ENCODE measurements at places on chromosomes 2 and 18.
A peak's percentile ranks its signal among the peaks of the same experiment; 100 is the strongest.

GRCh38 chr2:26274058-26274613, 29.4 kb downstream of the HADHB start:
- peak; percentile 94 for DNase-seq

DNA sequence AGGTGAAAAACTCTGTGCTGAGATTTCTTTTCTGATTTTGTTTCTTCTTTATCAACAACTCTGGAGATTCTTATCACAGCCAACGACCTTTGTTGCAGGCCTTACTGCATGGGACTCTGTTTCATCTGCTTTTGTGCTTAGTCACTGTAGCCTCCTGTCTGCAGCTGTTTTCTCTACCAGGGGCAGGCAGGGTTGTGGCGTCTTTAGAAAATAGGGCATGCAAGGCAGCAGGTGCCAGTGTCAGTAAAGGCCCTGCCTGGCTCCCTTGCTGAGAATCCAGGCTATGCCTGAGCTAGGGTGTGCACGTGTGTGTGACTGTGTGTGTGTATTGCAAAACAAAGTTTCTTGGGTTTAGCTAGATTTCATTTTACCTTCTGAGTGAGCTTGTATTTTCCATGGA, 14.6 kb upstream of the SLC9A2 start:
- peak; percentile 89 for DNase-seq

- DNase-seq: no peak
These were observed 9.4 kb upstream of the GREB1 start for GRCh38 chr2:11524470-11524869.

GRCh38 chr2:205650450-205650849, 31.9 kb upstream of the NRP2 start:
- DNase-seq: no peak

DNA sequence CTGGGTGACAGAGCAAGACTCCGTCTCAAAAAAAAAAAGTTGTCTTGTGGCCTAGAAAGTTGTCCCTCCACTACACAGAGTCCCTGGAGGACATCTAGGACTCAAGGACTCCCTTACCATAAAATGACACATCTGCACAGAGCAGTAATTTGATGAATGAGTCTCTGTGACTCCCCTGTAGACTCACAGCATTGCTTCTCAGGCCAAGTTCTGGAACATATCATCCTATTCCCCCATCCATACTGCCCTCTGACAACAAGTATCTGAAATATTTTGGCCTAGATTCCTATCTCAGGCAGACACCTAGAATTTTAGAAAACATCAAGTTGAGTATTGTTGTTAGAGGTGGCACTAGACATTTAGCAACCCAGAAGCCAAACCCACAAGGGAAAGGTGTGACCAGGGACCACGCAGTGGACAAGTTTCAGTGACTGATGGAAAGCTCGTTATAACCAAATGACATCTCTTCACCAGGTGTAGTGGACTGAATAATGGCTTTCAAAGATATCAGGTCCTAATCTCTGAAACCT, 97.9 kb upstream of the ATP8B1 start:
- peak; percentile 28 for DNase-seq

DNA sequence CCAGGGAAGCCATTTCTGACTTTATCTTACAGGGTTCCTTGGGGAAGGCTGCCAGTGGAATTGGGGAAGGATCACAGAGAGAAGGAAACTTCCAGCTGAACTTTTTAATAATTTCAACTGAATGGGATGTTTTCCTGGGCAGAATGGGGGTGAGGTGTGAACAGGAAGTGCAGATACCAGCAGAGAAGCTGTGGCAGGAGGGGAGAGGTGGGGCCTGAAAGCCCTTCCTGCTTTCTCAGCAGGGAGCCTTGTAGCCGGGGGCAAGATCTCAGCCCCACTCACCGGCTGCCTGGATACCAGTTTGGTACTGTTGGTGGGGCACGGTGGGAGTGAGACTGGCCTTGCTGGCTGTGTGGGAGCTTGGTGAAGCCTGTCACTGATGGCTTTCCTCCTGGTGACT, 170.5 kb downstream of the ZBTB7C start:
- DNase-seq: no peak

DNA sequence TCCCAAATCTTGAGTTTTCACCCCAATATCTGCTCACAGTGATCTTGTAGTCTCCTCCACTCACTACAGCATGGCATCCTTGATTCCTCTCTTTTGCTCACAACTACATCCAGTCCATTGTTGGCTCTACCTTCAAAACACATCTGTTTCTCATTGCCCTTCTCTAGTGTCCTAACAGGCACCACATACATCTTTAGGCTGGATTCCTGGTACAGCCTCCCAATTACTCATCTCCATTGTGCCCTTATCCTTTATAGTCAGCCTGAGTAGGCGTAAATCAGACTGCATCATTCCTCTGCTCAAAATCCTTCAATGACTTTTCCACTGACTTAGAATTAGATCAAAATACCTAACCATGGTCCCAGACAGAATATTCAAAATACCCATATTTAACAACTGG, 10.7 kb upstream of the TAF1B start:
- DNase-seq: peak; percentile 19

DNA sequence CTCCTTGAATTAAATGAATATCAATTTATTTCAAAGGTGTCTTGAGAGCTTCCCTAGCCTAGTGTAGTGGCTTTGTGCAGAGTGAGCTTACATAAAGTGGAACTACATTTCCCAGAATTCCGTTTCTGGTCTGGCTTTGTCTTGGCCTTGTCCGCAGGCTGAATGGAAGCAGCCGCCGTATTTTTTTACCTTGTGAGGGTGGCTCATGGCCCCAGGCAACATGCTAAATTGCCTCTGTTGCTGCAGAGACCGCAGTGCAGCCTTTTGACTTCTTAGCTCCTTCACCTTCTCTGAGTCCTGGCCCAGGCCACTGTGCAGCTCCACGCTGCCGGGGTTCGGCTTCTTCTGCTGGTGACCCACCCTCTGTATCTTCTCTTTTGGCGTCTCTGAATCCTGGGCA, 114.8 kb upstream of the SLC38A11 start:
- DNase-seq: no peak

GRCh38 chr2:215579809-215580208, 143.9 kb upstream of the FN1 start:
- peak; percentile 96 for DNase-seq

DNA sequence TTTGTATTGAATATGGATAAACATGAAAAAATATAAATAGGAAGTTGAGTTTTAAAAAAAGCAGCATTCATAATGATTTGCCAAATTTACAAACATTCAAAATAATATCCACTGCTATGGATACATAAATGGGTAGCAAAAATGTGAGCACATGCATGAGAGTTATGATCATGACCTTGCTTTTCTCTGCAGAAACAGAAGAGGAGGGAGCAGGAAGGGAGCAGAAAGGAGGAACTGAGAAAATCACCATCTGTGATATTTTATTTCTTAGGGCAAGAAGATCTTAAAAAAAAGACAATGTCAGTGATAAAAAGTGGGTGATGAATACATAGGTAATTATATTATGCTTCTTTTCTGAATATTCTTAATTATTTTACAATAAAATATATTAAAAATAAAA, 17.7 kb upstream of the CCDC93 start:
- DNase-seq: no peak

- peak; percentile 52 for DNase-seq
These were observed 165.8 kb upstream of the TCF4 start for GRCh38 chr18:55753643-55754263.

DNA sequence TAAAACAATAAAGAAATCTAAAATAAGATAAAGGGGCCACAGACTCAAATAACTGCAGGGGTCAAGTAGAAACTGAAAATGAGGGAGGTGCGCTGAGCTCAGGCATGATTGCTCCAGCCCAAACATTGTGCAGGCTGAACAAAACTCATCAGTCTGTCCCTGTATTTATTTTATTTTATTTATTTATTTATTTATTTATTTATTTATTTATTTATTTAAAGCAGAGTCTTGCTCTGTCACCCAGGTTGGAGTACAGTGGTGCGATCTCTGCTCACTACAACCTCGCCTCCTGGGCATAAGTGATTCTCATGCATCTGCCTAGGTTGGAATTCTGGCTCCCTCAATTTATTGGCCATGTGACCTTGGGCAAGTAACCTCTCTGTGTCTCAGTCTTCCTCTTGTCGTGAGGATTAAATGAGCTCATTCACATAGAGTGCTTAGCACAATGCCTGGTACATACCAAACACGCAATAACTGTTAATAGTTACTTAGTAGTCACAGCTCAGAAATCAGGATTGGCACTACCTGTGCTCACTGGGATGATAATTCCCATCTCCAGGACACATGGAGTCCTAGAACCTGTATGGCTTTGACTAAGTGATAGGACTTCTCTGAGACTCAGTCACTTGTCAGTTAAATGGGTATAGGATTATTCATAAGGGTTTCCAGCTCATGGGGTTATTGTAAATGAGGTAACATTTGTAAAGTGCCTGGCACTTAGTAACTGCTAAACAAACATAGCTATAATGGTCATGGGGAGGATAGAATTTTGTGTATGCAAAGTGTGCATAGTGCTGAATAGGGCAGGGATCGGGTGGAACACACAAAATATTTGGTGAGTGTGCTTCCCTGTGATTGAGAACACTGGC, 6.0 kb downstream of the SPEG start:
- no peak for DNase-seq

DNA sequence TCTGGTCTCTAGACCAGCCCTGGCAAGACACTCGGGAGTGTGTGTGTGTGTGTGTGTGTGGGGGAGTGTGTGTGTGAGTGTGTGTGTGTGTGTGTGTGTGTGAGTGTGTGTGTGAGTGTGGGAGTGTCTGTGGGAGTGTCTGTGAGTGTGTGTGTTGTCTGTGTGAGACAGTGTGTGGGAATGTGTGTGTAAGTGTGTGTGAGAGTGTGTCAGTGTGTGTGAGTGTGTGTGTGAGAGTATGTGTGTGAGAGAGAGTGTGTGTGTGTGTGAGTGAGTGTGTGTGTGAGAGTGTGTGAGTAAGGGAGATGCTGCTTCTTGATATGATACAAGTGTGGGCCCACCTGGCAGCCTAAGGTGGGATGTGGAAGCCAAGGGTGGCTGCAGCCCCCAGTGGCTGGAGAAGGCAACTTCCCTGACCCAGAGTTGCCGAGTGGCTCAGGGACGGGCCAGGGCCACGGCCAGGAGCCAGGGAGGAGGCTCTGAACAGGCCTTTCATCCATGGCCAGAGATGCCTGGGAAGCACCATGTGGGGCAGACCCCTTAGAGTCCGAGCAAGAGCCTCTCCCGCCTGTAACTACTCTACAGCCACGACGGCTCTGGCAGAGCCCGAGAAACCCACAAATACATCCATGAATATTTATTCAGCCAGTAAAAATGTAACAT, 159.3 kb upstream of the MYCN start:
- no peak for DNase-seq

- DNase-seq: peak; percentile 54
These were observed 171.8 kb upstream of the KLF7 start for GRCh38 chr2:207337234-207338219.

- no peak for DNase-seq
These were observed 96.0 kb downstream of the TNS1 start for GRCh38 chr2:217906798-217907197.

- no peak for DNase-seq
These were observed 12.2 kb downstream of the SCN1A start for GRCh38 chr2:166115589-166115988.

DNA sequence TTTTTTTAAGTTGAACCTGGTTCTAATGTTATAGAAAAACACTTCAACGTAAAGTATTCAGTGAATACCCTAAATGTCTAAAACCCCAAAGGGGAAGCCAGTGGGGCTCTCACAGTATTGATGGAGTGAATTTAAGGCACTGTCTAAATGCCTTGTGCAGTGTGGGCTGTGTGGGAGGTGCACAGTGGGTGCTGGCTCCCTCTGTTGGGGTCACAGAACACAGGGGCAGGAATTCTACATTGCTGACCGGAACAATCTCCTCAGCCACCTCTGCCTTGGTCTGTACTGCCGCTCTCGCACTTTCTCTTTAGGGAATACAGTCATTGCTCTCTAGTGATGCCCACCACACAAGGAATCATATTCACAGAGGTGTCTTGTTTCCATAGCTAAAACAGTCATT, 45.4 kb downstream of the SPRED2 start:
- no peak for DNase-seq

DNA sequence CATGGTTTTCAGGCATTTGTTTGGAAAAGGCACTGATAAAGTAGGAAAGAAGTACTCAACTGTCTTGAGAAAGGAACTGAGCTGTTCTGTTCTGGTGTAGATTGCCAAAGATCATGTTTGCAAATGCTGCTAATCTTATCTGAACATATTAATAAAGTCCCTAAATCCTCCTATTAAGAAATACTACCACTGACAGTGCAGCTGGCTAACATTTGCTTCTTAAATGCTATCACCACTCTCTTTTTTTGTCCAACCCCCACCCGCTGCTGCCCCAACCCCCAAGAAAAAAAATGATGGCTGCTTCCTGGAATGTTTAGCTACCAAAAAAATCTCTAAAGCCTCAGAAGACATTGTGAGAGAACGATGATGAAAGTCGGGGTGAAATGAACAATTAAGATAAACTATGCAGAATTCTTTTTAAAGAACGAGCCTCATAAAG, 130.7 kb downstream of the CCBE1 start:
- peak; percentile 31 for DNase-seq

DNA sequence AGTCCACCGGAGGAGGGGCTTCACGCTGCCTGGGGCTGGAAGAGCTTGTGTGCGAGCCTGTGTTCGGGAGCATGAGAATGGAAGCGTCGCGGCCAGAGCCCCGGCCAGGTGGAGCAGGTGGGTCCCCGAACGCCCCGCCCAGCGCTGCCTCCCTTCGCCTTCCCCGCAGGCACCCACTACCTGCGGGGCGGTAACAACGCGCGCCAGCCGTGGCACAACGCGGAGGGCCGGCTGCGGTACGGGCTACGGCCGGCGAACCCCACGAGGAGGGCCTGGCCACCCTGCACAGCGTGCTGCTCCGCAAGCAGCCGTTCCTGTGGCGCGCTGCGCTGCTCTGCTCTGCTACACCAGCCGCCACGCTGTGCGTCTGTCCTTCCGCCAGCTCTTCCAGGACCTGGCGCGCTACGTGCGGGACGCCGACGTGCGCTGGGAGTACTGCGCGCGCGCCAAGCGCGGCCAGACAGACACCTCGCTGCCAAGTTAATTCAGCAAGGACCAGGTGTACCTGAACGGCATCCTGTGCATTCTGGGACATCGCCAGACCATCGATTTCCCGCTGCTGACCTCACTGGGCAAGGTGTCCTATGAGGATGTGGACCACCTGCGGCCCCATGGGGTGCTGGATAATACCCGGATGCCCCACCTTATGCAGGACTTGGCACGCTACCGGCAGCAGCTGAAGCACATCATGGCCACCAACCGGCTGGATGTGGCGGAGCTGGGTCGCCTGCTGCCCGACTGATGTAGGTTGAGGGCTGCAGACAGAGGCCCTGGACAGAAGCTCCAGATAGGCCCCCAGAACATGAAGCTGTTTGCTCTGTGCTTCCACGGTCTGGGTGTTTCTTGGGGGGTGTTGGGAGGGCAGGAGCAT, 200.6 kb downstream of the NAPG start:
- DNase-seq: no peak

GRCh38 chr2:73063472-73063871, 8.0 kb downstream of the SFXN5 start:
- DNase-seq: no peak

DNA sequence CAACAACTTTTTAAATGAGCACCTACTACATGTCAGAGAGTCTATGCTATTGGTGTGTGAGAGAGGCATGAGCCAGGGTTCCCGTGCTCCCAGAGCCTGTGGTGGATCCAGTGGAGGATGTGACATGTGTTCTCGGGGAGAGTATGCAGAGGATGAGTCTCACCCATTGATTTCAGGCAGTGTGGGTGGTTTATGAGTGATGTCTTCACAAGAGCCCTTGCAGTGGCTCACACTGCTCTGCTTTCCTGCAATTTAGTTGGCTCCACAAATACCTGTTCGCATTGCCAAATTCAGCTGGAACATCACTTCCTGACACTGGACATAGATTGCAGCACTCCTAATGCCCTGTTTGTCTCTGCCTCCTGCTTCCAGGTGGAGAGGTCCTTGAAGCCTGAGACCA, 243.6 kb upstream of the CXCR4 start:
- DNase-seq: no peak
